Colonic mucosa (tissue), 4 donors: ENCODE measurements at places on chromosomes 4 and X.

DNA sequence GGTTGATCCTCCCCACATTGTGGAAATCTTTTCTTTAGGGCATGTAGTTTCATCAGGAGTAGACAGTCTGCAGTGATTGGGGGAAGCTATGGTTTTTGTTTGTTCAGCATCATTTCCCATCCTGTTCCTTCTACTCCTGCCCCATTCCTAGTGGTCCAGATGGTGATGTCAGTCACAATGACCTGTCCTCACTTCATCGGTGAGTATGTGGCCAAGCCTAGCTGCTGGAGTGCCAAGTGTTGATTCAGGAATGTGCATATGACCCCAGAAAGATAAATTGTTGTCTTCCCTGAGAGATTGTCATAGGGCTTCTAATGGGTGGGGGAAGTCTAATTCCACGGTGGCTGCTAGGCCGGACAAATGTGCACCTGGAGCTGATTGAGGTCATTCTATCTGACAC is 130.6 kb upstream of the FAT1 start:
- DNase-seq = no peak

DNA sequence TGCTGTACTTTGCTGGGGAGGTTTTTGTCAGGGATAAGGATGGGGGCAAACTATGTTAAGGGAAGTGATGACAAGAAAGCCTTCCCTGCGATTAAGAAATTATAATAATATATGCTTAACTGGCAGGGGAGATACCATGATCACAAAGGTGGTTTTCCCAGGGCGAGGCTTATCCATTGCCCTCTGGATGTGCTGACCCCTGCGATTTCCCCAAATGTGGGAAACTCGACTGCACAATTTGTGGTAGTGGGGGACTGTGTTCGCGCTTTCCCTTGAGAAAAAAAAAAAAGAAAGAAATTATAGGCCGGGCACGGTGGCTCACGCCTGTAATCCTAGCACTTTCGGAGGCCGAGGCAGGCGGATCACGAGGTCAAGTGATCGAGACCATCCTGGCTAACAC is 24.5 kb downstream of the SLC25A43 start:
- DNase-seq = no peak

DNA sequence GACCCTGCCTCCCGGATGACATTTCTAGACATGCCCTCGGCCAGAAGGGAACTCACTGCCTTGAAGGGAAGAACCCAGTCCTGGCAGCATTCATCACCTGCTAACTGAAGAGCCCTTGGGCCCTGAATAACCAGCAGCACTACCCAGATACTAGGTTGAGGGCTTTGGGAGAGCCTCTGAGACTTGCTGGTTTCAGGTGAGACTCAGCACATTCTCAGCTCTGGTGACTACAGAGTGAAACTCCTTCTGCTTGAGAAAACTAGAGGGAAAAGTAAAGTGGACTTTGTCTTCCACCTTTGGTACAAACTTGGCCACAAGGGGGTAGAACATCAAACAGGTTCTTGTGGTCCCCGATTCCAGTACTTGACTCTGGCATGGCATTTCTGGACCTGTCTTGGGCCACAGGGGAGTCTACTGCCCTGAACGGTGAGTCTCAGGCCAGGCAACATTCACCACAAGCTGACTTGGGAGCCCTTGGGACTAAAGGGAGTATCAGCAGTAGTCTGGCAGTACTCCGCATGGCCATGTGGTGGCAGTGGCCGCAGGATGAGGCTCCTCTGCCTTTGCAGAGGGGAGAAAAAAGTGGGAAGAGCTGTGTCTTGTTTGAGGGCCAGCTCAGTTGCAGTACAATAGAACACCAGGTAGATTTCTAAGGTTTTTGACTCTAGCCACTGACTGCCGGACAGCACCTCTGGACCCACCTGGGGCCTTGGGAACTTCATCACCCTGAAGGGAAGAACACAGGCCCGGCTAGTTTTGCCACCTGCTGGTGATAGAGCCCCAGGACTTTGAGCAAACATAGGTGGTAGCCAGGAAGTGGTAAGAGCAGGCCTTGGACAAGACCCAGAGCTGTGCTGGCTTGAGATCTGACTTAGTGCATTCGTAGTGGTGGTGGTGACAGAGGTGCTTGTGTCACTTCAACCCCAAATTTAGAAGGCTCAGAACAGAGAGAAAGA is 414.8 kb downstream of the OPHN1 start:
- DNase-seq = no peak

DNA sequence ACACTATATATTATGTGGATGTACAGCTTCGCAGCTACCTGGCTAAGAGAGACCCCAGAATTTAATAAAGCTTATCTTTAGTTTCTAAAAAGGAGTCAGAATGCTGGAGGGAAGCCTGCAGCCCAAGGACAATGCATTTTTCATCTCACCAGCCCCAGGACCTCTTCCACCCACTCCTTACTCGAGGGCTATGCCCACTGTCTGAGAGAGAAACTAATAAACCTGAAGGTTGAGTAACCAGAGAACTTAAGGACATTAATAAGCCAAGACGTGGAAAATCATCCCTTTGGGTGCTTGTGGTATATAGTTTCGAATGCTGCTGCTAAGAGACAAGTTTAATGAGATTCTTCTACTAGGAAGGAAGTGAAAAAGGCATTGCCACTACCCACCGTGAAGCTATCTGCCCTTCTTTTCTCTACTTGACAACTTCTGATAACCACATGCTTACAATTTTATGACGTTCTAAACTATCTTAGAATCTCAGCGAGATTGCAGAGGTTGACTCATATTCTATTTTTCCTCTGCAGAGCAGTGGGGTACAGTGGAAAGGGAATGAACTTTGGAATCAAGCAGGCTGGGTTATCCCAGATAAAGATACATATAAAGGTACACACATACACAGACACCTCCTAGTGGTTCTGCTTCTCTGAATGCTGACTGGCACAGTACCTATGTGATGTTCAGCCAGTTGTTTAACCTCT is 3.3 kb downstream of the RELL1 start:
- no peak for DNase-seq

- DNase-seq = no peak
These were observed 399 bp downstream of the AIFM1 start for GRCh38 chrX:130165181-130165702.

- DNase-seq = no peak
These were observed 45.4 kb downstream of the TTC29 start for GRCh38 chr4:146900295-146900694.

GRCh38 chr4:120431180-120431579 is 364.5 kb upstream of the MAD2L1 start:
- DNase-seq = no peak

DNA sequence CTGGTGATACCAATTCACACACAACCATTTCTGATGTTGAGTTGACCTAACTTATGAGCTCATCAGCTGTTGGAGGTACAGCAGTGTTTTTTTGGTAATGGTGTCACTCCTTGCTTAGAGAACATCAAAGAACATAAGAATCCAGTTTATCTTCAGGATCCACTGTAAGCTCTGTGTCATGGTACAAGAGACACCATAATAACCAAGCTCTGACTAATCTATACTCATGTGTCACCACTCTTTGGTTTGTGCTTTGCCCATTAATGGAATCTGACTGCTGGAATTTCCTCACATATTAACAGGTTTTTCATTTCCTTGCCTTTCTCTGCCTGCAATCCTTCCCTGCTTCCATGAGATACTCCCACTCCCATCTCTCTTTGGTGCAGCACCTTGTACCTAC is 735.1 kb upstream of the LCORL start:
- no peak for DNase-seq

DNA sequence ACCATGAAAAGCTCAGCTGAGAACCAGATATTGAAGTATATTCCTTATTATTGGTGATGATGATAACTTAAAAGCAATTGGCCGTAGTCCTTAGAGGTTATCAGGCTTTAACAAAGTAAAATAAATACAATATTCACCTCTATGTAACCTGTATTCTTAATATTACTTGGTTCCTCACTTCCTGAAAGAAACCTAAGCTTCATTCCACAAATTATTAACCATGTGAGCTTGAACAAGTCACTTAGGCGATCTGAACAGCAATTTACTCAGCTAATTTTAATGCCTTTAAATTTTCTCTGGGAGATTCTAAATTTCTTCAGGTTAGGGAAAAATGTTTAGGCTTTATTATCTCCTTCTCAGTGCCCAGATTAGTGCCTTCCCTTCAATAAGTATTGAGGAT is 69.2 kb downstream of the CLDN22 start:
- DNase-seq = no peak

DNA sequence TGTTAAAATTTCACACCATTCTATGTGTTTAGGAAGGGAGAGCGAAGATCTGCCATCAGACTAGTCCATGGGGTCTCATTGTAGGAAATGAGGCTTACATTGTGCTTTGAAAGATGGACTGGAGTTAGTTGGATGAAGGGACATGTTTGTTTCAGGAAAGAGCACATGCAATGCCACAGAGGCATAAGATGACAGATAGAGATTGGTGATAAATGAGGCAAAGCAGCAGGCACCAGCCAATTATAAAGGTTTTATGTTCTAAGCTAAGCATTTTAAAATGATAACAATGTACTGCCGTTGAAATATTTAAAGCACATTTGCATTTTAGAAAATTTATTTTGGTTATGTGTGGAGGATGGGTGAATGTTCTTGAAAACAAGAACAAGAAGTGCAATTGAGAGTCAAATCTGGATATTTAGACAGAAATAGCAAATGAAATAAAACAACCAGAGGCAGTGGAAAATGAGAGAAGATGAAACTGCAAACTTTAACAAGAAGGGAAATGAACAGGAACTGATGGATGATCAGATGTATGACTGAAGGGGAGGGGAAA is 957.2 kb downstream of the FSTL5 start:
- no peak for DNase-seq

GRCh38 chrX:137401092-137401491 is 164.8 kb upstream of the ZIC3 start:
- DNase-seq = no peak
